Activated naive CD4-positive, alpha-beta T cell (primary cell): ENCODE measurements at places on chromosomes 1 and 21.

DNA sequence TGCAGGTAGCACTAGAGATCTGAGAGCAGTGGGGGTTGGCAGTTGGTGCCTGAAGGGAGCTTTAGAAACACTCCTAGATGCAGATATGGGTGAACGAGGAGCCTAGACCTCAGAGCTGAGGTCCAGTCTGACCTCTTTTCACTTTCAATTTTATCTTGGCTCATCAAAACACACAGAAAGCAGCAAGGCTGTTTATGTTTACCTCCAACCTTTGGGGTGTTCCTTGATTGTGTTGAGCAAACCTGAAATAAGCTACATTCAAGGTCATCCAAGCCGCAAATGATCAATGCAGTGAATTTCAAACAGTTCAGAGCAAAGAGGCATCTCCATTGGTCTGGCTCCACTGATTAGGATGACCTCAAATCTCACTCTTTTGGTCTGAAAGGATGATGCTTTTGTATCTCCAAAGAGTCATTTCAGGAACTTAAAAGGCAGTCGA, 1.3 kb downstream of the LY9 start:
- no peak for DNase-seq

DNA sequence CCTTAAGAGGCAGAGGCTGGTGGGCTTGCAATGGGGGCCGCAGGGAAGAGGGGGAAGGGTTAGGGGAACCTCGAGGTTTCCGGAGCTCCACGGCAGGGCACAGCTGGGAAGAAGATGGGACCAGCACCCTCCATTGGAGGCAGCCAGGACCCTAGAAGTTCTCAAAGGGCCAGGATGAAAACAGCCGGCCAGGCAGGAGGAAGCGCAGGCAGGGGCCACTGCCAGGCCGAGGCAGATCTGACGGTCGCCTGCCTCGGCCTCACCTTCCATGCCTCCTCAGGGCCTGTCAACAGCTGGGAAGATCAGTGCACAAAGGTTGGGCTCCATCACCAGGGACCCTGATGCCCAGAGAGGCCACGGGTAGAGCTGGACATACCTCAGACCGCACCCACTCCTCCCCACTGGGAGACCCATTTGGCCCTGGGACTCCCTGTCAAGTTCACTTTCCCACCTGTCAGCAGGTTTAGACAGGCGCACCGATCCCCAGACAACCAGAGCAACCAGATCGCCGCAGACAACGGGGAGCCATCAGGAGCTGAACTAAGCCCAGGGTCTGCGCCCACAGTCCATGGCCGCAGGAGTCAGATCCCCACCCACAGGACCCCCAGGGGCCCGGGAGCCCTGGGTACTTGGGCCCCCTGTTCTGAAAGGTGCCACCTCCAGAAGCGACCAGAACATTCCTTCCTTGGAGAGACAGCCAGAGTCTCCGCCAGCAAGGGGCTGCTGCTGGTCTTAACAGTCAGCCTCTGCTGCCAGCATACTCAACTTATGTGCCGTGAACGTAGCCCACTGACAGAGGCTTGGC, 2.2 kb downstream of the SLC19A1 start:
- no peak for DNase-seq

- no peak for DNase-seq
Measured at GRCh38 chr21:39156024-39156423, 27.2 kb downstream of the PSMG1 start.

DNA sequence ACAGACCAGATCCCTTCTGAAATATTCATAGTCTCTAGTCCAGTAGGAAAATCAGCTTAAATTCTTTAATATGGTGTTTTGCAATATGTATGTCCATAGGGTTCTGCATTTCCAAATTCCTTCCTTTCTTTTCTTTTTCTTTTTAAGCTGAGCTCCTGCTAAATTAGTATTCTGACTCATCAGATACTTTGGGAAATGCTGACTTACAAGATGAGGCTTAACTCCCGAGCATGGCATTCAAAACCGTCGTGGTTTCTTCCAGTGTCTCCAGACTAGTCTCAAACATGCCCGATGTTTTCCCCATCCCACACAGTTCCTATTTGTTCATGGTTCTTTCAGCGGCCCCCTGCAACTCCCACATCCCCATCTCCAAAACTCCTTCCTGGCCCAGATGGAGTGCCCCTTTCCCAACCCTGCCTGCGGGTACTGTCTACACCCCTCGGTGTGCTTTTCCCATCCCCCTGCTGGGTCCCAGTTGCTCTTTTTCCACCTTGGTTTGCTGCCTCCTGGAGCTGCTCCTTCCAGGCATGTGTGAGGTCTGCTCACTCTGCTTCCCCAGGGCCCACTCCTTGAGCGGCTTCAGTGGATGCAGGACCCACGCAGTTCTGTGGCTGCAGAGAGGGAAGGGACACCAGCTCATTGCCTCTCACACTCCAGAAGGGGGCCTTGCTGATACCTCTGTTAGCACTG, 19.5 kb upstream of the ETV3 start:
- DNase-seq = no peak

DNA sequence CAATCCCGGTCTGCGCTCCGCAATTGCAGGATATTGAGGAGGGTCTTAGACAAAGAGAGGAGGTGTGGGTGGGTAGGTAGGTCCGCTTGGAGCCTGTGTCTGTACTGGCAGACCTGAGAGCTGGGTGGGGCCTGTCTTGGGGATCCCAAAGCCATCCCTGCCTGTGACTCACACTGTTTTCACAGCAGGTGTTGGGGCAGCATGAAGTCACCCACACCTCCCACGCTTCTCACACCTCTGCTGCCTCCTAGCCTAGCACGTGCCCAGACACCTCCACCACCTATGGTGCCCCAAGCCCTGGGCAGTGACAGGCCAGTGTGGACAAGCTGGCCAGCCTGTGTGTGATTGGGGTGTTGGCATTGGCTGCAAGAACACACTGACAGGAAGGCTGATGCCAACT, 65.7 kb upstream of the ECE1 start:
- DNase-seq = no peak

GRCh38 chr1:108121358-108122143, 78.6 kb downstream of the SLC25A24 start:
- no peak for DNase-seq

DNA sequence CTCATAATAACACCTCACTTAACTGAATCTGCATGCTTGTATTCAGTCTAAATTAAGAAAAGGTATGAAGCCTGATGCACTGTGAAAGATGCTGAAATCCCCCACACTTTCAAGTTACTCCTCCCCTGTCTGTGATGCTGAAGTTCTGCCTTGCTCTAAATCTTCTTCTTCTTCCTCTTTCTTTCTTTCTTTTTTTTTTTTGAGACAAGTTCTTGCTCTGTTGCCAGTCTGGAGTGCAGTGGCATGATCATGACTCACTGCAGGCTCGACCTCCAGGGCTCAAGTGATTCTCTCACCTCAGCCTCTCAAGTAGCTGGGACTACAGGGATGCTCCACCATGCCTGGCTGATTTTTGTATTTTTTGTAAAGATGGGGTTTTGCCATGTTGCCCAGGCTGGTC, 231.0 kb upstream of the B3GALT2 start:
- no peak for DNase-seq

GRCh38 chr1:165616987-165617546, 14.0 kb upstream of the MGST3 start:
- no peak for DNase-seq

- no peak for DNase-seq
Measured at GRCh38 chr1:248804771-248805681, 20.7 kb downstream of the SH3BP5L start.

- no peak for DNase-seq
Measured at GRCh38 chr21:20998456-20998789, 214 bp downstream of the NCAM2 start.

- no peak for DNase-seq
Measured at GRCh38 chr1:240691501-240691900, 79.5 kb upstream of the GREM2 start.

DNA sequence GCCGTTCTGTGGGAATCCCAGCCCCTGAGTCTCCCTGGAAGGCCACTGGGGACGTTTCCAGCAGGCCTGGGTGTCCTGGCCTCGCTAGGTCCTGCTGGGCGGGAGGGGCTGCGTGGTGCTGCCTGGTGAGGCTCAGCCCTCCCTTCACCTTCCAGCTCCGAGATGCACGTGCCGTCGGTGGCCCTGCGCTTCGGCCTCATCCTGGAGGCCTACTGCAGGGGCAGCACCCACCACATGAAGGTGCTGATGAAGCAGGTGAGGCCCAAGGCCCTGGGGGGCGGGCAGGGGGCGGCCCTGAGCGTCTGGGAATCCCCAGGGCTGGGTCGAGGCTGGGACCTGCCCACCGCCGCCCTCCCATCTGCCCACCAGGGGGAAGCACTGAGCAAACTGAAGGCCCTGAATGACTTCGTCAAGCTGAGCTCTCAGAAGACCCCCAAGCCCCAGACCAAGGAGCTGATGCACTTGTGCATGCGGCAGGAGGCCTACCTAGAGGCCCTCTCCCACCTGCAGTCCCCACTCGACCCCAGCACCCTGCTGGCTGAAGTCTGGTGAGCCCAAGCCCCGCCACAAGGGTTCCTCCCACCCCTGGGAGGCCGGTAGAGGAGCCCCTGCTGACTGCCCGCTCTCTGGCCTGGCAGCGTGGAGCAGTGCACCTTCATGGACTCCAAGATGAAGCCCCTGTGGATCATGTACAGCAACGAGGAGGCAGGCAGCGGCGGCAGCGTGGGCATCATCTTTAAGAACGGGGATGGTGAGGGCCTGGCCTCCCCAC, 70.3 kb downstream of the PIK3CD start:
- peak; percentile 38 for DNase-seq

GRCh38 chr1:37764414-37764825, 500 bp downstream of the EPHA10 start:
- DNase-seq = no peak
